Aorta (tissue), 5 donors: ENCODE measurements at places on chromosomes 4 and X. TPM values are rescaled to one million over a fixed set of nuclear protein-coding genes. Genes with fewer than 3 reads are reported as not detected.

Gene TKTL2
- not detected for total RNA-seq

Gene ZCCHC18
- total RNA-seq = 3.5 TPM

DNA sequence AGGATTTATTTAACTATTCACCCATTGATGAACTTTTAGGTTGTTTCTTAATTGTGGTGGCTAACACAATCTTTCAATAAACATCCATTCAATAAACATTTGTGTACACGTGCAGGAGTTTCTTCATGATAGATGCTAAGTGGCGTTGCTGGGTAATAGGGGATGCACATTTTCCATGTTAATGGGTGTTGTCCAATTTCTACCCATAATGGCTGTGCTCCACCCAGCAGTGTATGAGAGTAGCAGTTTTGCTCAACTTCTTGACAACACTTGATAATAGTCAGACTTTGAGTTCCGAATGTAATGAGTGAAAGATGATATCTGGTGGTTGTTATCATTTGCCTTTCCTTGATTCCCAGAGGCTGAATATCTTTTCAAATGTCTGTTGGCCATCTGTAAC, 104.7 kb downstream of the NHSL2 start:
- no peak for DNase-seq

DNA sequence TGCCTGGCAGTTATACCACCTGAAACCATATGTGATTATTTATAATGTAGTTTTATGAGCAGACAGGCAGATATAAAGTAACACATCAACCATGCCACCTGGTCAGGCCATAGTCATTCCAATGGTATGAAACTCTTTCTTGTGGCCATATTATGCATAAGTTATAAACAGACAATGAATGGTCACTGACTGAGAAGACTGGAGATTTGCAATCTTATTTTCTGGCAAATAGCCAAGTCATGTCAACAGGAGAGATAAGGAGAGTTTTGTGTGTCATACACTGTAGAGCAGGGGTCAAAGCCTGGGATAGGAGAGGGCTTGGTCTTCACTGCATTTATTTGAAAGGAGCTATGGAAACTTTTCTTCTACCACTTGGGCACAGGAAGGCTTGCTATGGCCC, 29.5 kb downstream of the SORBS2 start:
- no peak for DNase-seq

DNA sequence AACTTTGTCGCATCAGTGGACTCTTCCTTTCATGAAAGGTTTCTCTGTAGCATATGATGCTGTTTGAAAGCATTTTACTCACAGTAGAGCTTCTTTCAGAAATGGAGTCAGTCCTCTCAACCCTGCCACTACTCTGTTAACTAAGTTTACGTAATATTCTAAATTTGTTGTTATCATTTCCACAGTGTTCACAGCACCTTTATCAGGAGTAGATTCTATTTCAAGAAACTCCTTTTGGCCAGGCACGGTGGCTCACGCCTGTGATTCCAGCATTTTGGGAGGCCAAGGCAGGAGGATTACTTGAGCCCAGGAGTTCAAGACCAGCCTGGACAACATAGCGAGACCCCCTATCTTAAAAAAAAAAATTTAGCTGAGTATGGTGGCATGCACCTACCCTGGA, 90.0 kb downstream of the KDM6A start:
- no peak for DNase-seq

DNA sequence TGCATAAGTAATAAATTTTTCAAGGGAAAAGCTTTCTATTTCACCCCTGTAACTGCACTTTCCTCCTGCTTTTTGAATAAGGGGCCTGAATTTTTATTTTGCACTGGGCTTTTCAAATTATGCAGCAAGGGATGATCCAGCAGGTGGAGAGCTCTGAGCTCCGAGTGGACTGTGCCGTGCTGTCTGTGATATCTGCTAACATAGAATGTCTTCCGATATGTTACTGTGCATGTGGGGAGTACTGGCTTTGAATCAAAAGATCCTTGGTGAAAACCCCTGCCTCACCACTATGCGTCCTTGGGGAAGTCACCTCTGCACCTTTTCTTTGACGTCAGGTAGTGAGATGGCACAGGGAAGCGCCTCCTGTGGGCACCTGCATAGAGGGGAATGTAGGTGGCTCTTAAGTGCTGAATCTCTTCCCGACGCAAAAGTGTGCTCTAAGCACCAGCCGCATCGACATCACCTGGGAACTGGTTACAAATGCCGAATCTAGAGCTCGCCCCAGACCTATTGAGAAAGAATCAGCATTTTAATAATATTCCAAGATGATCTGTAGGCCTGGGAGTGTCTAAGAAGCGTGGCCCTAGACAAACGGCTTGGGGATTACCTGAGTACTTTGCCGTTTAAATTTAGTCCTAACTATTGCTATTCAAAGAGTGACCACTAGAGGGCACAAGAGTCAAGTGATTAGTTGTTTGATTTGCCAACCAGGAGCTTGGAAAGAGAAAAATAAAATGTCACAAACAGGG, 19.2 kb upstream of the WFS1 start:
- DNase-seq = no peak
